T1000 (cell line): ENCODE measurements at places on chromosomes 2 and 18.

DNA sequence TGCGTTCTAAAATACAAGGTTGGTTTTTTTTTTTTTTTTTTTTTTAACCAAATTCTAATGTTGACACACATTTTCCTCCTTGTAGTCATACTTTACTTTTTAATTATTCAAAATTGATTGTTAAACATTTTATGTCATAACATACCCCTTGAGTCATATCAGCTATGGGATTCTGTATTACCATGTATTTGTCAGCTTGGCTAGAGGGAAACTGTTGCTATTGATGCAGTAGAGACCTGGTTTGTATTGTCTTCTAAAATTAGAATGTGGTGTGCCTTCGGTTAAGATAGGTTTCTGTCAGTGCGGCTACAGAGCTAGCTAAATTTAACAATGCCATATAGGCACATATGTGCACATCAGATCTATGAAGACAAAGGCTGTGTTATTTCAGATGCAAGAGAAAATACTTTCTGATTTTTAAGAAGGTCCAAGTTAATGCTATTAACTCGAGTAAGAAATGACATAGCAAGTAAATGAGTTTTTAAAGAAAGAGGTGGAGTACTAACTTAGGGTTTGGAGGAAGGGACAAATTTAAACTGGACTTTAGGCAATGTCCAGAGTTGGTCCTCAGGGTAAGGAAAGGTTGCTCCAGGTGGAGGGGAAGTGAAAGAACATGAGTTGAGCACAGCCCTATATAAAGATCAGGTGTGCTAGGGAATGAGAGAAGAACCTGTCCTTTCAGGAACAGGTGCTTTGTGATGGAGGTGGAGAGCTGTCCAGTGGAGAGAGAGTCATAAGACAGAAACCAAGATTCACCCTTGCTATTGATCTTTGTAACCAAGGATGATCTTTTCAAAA, 152.3 kb downstream of the PRPF40A start:
- no peak for DNase-seq

GRCh38 chr2:127155028-127155581, 48.2 kb upstream of the BIN1 start:
- DNase-seq = no peak

GRCh38 chr2:140186313-140186712, 1406.1 kb upstream of the NXPH2 start:
- no peak for DNase-seq

DNA sequence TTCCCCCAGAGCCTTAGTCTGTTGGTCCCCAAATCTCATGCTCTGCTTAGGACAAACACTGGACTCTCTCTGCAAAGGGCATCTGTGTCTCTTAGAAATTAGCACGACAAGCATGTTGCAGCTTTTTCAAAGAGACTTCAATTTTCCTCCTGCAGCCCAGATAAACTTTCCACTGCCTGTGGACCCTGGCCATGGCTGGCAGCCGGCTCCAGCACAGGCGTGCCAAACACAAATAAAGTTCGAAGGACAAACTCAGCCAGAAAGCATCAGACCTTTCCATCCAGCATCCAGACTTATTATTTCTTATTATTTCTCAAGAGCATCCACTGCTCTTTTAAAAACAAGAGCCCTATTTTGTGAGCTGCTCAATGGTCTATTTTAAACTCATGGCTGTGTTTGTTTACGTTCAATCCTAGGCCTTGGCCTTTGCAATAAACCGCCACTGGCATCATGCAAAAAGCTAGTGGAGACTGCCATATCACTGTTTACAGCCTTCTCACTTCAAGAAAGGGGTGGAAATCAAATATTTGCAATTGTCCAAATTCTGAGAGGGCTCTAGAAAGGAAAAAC, 300.8 kb downstream of the BCL11A start:
- no peak for DNase-seq

- DNase-seq = no peak
Observed at GRCh38 chr18:10023853-10024570, 110.2 kb downstream of the VAPA start.

DNA sequence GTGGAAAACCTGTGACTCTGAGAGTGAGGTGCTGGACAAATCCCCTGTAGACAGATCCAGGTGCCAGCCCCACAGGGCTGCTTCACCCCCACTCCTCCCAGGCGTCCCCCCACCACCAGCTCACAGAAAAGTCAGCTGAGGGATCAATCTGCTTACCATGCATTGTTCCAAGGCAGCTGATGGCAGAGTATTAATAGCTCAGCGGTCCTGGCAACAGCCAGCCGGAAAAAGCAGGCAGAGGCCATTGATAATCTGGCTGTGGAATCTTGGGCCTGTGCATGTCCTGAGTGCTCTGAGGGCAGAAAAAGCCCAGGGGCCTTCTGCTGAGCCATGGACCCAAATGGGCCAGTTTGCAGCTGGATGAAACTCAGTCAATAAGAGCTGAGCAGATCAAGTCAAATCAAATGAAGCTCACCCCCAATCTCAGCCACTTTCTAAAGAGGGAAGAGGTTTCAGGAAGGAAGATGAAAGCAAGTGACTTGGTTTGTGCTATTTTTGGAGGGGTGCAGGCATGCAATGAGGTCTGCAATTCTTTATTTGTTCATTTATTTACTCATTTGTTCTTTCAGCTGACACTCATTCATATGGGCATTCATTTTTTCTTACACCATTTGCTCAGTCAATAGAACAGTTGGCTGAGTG, 63.4 kb downstream of the GYPC start:
- DNase-seq = no peak

DNA sequence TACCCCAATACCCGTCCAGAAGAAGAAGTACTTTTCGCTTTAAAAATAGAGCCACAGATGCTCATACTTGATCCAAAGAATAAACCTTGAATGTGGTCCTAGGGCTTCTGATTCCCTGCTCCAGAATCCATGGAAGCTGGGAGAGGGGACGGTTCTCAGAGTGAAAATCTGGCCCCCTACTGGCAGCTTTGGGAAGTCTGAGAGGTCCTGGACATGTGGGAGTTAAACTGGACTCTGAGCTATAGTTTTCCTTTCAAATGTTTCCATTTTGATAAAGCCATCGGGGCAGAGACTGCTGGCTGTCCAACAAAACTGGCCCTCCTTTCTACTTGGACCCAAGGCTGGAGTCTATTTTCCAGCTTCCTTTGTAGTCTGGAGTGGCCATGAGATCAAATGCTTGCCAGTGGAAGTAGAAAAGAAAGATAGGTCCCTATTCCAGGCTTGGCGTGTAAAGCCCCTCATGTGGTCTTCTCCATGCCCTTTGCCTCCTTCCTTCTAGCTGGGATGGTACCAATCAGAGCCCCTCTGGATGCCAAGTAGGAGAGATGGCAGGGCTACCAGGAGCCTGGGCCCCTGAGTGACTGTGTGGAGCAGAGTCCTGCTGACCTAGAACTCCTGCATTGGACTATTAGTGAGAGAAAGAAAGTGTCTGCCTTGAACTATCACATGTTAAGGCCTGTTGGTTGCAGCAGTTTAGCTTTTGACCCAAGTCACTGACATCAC, 37.7 kb upstream of the TBC1D8 start:
- no peak for DNase-seq

GRCh38 chr2:68537809-68538208, 70.4 kb downstream of the APLF start:
- peak; percentile 3 for DNase-seq

GRCh38 chr2:112317303-112318158, 42.1 kb downstream of the ZC3H6 start:
- DNase-seq = no peak

GRCh38 chr18:28512357-28512756, 335.4 kb upstream of the CDH2 start:
- no peak for DNase-seq

GRCh38 chr2:50724837-50725236, 307.1 kb downstream of the NRXN1 start:
- DNase-seq = no peak

GRCh38 chr2:138244501-138244925, 257.1 kb upstream of the SPOPL start:
- DNase-seq = peak; percentile 3

- no peak for DNase-seq
Observed at GRCh38 chr2:195500879-195501278, 156.1 kb upstream of the SLC39A10 start.

- DNase-seq = no peak
Observed at GRCh38 chr18:27428120-27428519, 243.0 kb upstream of the CHST9 start.

- DNase-seq = peak; percentile 9
Observed at GRCh38 chr18:63161761-63162195, 157.8 kb downstream of the BCL2 start.

- DNase-seq = no peak
Observed at GRCh38 chr18:78105611-78106010, 856.0 kb downstream of the GALR1 start.

DNA sequence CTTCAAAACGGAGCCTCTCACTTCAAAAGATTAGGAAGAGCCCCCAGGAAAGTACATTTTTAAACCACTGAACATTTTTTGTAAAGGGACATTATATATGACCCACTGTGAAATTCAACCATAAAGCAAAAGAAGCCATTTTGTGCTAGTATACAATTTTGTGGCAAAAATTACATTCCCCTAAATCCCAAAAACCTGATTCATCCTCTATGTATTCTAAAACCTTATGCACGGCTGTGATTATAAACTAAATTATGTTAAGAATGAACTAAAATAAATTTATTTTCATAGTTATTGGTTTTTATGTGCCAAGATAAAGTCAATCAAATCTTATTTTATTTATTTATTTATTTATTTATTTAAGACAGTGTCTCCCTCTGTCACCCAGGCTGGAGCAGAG, 48.5 kb downstream of the RTN4 start:
- DNase-seq = no peak

DNA sequence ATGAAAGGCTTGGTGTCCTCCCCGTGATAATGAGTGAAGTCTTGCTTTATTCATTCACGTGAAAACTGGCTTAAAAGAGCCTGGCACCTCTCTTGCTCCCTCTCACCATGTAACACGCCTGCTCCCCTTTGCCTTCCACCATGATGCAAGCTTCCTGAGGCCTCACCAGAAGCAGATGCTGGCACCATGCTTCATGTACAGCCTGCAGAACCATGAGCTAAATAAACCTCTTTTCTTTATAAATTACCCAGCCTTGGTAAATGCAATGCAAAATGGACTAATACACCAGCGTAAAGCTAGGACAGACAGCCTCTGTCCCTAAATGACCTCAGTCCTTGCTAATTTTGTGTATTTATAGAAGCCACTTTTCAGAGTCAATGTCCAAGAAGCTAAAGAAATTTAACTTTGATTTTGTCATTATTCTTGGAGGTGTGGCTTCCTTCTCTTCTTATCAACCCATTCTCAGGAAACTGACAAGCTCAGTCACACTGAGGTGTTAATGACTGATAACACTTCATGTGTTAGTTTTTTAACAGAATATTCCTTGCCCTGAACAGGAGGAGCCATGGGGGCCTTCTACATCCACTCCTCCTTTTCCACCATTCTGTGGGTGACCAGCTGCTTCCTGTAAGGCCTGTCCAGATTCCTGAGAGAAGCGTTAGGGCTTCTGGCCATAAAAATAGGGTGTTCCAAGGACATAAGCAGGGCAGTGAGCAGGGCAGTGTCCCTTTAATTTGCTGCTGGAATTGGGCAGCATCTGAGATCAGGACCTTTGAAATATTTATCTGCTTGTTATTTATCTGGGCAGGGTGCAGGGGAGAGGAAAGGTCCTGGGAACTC, 38.0 kb upstream of the EPAS1 start:
- DNase-seq = no peak

GRCh38 chr18:76490670-76491472, 4.2 kb downstream of the ZNF516 start:
- DNase-seq = no peak

DNA sequence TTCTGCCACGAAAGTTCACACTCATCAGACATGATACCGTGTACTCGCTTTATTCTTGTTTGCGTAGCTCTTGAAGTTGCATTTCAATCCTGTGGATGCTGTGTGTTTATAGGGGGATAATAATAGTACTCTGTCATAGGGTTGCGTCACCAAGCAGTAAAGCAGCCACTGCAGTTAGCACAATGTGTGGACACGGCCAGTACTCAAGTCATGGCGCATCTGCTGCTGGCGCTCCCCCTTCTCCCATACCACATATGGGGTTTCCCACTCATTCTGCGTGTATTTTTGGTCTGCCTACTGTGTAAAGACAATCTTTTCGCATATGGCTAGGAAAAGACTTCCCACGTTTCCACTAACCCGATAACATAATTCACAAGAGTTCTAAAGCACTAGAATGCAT, 2.1 kb upstream of the ZBTB14 start:
- DNase-seq = no peak

DNA sequence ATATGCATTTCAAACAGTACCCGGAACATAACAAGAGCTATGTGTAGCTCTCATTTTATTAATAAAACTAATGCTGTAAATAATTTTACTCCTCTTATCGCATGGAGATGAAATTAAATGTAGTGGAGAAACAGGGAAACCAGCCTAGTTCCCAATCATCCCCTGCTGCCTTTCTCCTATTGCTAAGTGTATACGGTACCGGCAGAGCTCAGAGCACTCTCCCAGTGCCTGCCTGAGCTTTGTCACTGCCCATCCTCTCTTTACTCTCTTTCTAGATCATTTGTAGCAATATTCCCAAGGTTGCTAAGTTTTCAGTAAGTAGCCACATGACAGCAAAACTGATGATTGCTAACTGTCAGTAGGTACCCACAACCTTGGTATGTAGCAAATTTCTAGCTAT, 85.5 kb upstream of the ZSWIM2 start:
- no peak for DNase-seq

GRCh38 chr2:212928681-212929080, 222.7 kb downstream of the IKZF2 start:
- DNase-seq = no peak

DNA sequence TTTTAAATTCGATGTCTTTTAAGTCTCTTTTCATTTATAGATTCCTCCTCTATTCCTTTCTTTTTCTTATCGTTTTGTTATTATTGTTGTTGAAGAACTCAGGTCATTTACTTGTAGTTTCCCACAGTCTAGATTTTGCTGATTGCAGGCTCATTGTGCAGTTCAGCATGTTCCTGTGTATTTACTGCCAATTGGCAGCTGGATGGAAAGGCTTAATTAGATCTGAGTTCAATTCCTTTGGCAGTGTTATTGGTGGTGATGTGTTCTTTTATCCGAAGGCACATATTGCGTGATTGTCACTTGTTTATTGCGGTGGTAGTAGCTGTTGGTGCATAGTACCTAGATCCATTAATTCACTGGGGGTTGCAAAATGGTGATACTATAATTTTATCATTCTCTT, 180.7 kb downstream of the BABAM2 start:
- DNase-seq = no peak

- DNase-seq = no peak
Observed at GRCh38 chr2:65072181-65072970, 16.2 kb downstream of the CEP68 start.

GRCh38 chr2:227038550-227039189, 125.3 kb downstream of the COL4A4 start:
- DNase-seq = no peak

- no peak for DNase-seq
Observed at GRCh38 chr2:15942711-15943345, 2.5 kb downstream of the MYCN start.

DNA sequence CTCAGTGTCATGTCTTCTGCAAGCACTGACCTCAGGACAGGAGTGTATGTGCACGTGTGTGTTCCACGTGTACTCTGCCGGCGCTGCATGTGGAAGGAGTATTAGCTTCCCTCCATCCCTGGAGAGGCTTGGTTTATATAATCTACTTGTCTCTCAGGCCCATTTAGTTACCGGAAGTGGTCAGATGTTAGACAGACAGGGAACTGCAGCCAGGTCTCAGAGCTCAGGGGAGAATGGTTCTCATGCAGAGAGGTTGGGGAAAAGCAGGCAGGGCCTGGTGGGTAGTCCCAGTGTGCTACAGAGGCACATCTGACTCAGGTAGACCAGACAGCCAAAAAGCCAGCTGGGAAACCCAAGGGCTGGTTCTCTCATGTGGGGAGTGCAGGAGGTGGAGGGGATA, 167.9 kb downstream of the CTIF start:
- DNase-seq = no peak
